ENCODE measurements at places on chromosomes 16 and 17.

- no peak for DNase-seq
These were observed 437.2 kb downstream of the HS3ST3B1 start for GRCh38 chr17:14737984-14738651.

- no peak for DNase-seq
These were observed 57.7 kb upstream of the NLK start for GRCh38 chr17:27984816-27985215.

DNA sequence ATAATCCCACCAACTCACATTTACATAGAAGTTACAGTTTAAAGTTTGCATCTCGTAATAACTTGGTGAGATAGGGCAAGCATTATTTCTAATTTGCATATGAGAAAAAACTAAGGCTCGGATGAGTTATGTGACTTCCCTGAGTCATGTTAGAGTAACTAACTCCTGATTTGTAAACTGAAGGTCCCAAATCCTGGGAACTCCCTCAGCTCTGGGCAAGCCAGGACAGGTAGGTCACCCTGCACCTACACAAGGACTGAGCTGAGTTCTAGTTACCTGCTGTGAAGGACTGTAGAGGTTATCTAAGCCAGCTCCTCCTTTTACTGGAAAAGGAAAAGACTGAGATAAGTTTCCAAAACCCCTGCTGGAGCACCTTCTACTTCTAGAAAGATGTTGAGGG, 92.1 kb upstream of the HLF start:
- no peak for DNase-seq

DNA sequence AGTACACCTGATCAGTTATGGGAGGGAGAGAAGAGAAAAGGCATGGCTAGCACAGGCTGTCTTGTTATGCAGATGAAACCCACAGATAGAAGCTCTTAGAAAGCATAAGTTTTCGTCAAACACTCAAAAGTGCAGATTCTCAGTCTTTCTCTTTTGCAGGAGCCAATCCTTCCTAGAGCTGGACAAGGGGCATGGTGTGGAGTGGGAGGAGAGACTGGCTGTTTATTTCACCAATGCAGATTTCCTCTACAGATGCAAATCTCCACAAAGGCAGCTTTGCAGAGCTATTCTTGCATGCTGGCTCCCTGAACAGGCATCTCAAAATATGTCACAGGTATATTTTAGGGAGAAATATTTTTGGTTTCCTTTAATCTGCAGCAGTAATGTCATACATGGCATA, 1400.7 kb downstream of the CDH8 start:
- DNase-seq: no peak

DNA sequence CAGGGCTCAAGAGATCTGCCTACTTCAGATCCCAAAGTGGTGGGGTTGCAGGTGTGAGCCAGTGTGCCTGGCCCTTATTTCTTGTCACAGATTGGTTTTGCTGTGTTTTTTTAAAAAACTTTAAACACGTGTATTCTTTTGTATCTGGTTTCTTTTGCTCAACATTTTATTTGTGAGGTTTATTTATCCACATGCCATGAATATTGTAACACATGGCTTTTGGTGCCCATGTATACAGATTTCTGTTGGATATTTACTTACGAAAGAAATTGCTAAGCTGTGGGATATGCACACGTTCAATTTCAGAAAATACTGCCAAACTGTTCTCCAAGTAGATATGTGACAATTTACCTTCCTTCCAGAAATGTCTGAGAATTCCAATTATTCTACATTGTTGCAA, 18.7 kb upstream of the IL34 start:
- DNase-seq: no peak

- DNase-seq: no peak
These were observed 3.9 kb upstream of the SOX9 start for GRCh38 chr17:72116661-72117521.

GRCh38 chr17:27493088-27493487, 36.8 kb downstream of the KSR1 start:
- DNase-seq: no peak
